Right cardiac atrium (tissue), 5 donors: ENCODE measurements at places on chromosomes 6 and 20. TPM values are rescaled to one million over a fixed set of nuclear protein-coding genes. Genes with fewer than 3 reads are reported as not detected.

The NKAIN4 gene
- total RNA-seq, result not detected

The SYCP2L gene
- total RNA-seq, result 0.38 TPM

The ENTPD6 gene
- total RNA-seq, result 102 TPM

The MATN4 gene
- total RNA-seq, result not detected

The RCAN2 gene
- total RNA-seq, result 117 TPM

DNA sequence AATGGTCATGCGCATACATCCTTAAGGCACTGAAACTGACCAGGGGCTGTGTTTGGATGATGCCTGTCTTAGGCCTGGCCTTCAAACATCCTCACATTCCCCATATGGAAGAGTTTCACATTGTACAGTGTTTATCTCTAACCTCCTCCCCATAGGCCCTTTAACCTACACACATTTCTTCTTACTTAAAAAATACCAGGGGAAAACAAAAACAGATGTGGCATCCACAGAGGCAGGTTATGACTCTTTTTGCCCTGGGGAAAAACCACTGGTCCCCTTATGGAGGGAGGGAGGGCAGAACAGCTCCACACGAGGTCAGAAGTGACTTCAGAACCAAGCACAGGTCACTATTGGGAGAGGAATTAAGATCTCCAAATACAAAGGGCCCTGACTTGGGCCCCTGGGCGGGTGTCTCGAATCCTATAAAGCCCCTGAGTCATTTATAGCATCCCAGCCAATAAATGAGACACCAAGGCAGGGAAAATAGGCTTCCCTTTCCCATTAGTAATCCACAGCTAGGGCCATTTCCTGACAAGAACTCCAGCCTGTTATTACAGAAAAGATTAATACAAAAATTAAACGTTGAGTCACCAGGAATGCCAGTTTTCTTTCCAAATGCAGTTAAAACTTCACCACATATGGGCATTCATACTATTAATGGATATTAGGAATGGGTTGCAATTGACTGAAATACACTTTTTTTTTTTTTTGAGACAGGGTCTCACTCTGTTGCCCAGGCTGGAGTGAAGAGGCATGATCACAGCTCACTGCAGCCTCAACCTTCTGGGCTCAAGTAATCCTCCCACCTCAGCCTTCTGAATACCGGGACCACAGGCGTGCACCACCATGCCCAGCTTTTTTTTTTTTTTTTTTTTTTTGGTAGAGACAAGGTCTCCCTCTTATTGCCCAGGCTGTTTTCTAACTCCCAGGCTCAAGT is 107.2 kb downstream of the ATP9A start:
- DNase-seq, result no peak

GRCh38 chr6:34027445-34027936 is 118.4 kb downstream of the GRM4 start:
- peak; percentile 42 for DNase-seq

GRCh38 chr20:53608456-53609452 is 15.1 kb upstream of the ZNF217 start:
- peak; percentile 68 for DNase-seq

GRCh38 chr20:34318609-34319443 is 15.7 kb upstream of the AHCY start:
- DNase-seq, result no peak

GRCh38 chr20:54254596-54254995 is 46.7 kb downstream of the PFDN4 start:
- DNase-seq, result no peak

GRCh38 chr6:51273228-51273961 is 454.7 kb downstream of the TFAP2B start:
- no peak for DNase-seq
